Upper lobe of right lung (tissue), 1 donor: ENCODE measurements at places on chromosomes 7 and 10. TPM values are rescaled to one million over a fixed set of nuclear protein-coding genes. Genes with fewer than 3 reads are reported as not detected.

DNA sequence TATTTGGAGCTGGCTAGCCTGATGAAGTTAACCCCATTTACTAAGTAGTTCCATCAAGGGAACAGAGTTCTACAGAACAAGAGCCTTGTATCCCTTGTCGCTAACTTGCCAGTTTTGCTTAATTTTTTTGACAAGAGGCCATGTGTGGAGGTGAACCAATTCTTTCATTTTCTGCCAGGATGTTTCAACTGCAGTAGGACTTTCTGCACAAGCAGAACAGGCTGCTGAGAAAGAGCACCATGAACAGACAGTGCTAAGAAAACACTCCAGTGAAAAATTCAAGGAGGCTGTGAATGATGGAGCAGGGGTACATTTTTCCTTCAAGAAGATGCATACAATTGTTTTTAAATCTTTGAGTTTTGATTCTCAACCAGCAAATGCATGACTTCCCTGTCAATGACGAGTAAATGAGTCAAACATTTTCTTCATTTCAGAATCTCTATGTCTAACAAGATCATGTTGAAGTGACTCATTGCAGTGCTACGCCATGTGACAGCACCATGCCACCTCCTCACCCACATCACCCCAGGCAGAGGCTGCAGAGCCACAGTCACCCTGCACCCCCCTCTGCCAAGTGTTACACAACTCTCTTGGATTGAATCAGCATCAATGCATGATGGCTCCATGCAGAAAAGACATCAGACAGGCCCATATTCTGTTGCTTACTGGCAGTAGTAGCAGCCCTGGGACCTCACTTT is 193.1 kb downstream of the COBL start:
- no peak for DNase-seq

- DNase-seq: no peak
Observed at GRCh38 chr7:65268782-65269149, 104.9 kb upstream of the ZNF92 start.

DNA sequence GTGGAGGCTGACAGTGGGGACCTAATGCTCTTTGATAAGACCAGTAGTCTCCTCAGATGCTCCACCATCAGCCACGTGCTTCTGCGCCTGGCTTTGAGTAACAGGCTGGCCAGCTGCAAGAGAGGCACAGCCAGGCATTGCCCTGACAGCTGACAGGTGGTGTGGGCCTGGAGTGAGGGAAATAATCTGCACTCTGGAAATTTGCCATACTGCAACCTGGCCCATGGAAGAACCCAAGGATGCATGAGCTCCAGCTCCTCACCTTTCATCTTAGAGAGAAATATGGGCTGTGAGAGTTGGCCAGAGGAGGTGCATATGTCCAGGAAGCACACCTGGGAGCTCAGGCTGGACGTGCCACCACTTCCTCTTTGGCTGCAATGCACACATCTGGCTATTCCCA is 118.9 kb downstream of the PLXDC2 start:
- no peak for DNase-seq

DNA sequence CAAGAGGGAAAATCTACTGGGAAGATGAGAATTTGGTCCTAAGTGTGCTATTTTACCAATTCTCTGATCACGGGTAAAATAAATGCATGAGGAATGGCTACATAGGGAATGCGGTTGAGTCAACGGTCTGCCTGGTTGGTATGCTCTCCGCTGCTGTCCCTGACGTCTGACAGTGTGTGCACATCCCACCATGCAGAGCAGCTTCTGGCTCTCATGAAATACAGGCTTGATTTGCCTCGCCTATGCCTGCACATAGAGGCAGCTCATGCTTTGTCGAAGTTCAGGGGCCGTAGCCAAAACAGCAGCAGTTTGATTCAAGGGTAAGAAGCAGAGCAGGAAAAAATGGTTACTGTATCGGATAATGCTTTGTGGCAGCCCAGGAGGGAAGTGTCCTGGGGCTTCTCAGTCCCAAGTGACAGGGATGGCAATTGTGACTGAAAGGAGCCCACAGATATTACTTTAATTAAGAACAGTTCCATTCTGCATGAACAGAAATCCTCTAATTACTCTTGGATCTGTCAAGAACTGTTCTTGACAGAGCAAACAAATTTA is 268.4 kb upstream of the SLC26A5 start:
- no peak for DNase-seq

DNA sequence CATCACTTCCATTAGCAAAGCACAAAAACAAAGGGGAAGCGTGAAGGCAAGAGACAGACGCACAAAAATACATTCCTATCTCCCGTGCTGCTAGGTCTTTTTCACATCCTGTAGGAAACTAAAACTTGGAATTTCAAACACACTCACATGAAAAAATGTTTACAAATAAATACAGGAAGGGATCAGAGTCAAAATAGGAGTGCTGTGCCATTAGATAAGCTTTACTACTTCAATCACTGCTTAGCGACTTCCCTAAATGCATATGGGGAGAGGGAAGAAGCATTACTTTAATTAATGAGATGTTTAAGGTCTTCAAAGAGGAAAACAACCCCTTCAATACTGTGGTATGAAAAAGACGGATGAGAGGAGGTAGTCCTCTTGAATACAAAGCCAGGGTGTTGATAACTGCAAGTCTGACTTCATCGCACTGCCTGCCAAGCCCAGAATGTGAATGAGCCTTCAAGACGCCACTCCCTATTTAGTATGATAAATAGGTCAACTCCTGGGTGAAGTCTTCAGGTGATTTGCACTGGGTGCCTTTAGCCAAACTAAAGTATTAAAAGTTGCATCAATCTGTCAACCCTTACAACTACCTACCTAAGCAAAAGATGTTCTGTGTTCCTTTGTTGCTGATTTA is 13.9 kb downstream of the PARD3 start:
- no peak for DNase-seq

DNA sequence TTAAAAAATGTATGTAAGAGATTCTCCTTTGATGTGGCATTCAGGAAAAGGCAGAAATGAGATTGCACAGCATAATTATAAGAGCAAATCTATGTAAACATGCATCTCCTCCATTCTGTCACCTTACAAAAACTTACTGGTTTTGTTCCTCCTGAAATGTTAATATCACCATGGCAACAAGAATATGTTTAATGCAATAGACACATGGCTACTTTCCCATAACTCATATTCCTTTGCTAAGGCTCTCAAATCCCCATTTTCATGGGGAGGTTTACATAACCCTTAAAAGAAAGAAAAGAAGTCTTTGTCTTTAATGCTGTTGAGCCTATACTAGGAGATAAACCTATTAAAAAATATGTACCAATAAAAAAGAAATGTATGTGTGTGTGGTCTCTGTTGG is 136.2 kb downstream of the ANK3 start:
- no peak for DNase-seq

Gene CALHM1
- not detected for total RNA-seq

Gene CYP2C19
- total RNA-seq: not detected

- DNase-seq: no peak
Observed at GRCh38 chr10:46084321-46085165, 38.5 kb upstream of the MSMB start.

Gene SCRN1
- total RNA-seq: 36.1 TPM

GRCh38 chr10:57638411-57638810 is 629.3 kb downstream of the IPMK start:
- no peak for DNase-seq

DNA sequence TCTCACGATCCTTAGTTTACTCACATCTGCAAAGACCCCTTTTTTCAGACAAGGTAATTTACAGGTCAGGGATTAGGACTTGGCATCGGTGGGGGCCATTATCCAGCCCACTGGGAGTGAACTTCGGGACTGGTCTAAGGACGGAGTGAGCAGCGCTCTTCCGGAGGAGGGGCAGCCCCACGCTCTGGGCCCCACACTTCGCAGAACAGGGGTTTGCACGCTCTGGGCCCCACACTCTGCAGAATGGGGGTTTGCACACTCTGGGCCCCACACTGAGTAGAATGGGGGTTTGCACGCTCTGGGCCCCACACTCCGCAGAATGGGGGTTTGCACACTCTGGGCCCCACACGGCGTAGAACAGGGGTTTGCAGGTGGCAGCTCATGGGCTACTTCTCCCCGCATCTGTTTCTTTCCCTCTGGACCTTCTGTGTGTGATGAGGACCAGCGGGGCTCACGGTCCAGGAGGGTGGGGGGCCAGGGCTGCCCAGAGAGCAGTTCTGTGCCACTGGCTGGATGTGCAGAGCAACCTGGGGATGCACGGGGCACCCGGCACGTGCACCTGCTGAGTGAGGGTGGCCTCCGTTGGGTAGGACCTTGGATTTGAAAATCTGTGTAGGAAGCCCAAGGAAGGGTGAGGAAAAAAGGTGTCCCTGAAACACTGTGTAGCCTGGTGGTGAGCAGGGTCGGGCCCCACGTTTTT is 134.8 kb downstream of the WDR37 start:
- DNase-seq: peak; percentile 54
